AML-193 (cell line): ENCODE measurements at places on chromosomes 1 and 21.
A peak's percentile ranks its signal among the peaks of the same experiment; 100 is the strongest.

GRCh38 chr1:201740086-201740541 lies 88.8 kb upstream of the IPO9 start:
- DNase-seq, result no peak

- no peak for DNase-seq
Observed at GRCh38 chr1:113515498-113515897, 125.2 kb downstream of the MAGI3 start.

GRCh38 chr1:23751050-23751814 lies 8.0 kb downstream of the ELOA start:
- peak; percentile 47 for DNase-seq

DNA sequence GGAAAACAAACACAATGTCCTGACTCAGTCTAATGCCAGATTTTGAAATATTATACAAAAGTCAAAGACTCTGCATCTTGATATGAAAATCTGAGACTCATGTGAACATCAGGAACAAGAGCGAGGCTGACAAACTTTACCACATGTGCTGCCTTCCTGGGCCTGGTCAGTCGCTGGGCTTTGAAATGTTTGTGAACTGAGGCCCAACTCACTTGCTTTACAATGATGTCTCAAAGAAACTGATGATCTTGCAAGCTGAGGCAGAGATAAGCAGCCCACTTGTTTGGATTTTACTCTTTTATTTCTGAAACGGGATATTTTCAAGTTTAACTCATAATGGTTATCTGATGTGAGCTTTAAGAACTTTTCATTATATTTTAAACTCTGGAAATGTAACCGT lies 2.1 kb downstream of the BCAR3 start:
- no peak for DNase-seq

- no peak for DNase-seq
Observed at GRCh38 chr21:17139696-17140095, 373.1 kb upstream of the CXADR start.

DNA sequence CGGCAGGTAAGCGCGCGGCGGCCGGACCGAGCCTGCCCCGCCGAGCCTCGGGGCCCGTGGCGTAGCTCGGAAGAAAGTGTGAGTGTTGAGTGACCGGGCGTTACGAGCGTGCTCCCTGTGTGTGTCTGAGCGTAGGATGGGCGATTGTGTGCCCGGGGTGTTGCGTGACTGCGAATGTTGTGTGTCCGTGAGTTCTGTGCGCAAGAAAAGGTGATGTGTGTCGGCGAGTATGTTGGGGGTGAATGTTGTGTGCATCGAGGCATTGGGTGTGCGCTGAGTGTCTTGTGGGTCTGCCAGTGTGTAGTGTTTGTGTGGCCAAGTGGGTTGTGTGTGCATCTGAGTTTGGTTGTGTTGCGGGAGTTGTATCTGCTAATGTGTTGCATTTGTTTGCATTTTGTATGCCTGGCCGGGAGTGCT lies 398 bp downstream of the PTPRU start:
- no peak for DNase-seq

DNA sequence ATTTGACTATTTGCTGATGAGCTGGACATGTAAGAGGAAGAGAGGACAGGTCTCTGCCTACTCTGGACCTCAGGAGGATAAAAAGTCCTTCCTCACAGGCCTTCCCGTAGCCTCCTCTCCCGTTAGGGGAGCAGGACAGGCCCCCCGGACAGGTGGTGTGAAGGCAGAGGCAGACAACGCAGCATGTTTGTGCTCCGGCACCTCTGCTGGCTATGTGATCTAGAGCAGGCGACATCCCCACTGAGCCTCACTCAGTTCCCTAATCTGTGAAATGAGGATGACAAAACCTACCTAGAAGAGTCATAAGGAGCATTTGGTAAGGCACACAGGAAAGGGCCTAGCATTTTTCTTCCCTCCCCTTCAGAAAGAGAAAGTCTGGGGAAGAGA lies 34.8 kb downstream of the KIAA1614 start:
- no peak for DNase-seq

GRCh38 chr1:94411237-94411636 lies 7.0 kb upstream of the ABCD3 start:
- DNase-seq, result peak; percentile 46

GRCh38 chr1:100862591-100862990 lies 32.1 kb downstream of the EXTL2 start:
- DNase-seq, result no peak

GRCh38 chr1:231702804-231703203 lies 76.2 kb downstream of the DISC1 start:
- DNase-seq, result no peak

- DNase-seq, result peak; percentile 13
Observed at GRCh38 chr1:165114022-165114888, 242.3 kb downstream of the LMX1A start.

- DNase-seq, result no peak
Observed at GRCh38 chr21:44521301-44521927, 18.6 kb downstream of the KRTAP10-1 start.

DNA sequence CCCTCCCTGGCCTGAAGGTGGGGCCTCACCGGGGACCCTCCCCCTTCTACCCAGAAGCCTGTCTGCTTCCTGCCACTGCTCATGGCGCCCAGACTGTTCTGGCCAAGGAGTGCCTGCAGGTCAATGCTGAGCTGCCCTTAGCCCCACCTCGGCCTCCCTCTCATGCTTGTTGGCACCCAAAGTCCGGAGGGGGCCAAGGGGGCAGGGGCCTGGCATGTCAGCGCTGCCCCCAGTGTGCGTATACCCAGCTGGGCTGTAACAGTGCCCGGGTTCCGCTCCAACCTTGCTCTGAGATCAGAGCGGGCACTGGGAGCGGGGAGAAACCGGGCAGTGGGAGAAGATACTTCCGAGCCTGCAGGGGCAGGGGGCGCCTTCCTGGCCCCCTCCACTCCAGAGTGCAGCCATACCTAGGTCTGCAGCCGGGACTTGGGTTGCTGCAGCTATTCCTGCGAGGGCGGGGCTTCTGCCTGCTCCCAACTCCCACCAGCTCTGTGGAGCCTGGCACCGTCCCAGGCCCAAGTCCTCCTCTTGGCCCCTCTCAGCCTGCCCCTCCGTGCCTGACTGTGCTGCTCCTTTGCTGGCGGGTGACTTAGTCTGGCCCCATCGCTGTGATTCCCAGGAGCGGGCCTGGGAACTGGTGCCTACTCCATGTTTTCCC lies 21.4 kb upstream of the TGFB2 start:
- no peak for DNase-seq

- DNase-seq, result no peak
Observed at GRCh38 chr1:167707942-167708341, 13.8 kb upstream of the MPZL1 start.

GRCh38 chr1:17365293-17365692 lies 6.7 kb upstream of the PADI6 start:
- peak; percentile 85 for DNase-seq

DNA sequence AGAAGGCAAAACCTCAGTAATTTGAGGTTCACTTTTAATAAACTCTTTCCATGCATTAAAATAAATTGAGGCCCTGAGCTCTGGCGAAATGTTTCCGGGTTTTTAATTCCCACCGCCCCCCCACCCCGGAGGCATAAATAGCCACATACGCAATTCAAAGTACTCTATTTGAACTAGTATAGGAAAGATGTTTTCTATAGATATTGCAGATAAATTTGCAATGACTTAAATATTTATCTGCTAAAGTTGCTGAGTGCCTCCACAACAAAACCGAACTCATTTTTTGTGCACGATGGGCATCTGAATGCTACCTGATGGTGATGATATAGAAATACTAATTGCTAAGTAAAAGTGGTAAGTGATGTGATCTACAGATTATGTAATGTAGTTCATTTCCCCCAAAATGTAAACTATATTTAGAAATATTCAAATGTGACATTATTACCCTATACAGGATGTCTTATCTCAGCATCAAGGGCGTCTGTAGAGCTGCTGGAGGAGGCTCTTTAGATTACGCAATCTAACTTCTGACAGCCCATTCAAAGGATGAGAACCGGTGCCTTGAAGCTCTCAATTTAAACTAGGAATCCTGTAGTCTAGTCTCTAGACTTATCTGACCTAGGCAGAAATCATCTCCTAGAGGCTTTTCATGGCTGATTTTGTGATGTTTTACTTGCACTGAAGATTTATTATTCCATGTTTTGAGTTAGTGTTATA lies 8.5 kb downstream of the IRF2BP2 start:
- DNase-seq, result peak; percentile 77

GRCh38 chr1:185850366-185850765 lies 116.2 kb downstream of the HMCN1 start:
- DNase-seq, result no peak

DNA sequence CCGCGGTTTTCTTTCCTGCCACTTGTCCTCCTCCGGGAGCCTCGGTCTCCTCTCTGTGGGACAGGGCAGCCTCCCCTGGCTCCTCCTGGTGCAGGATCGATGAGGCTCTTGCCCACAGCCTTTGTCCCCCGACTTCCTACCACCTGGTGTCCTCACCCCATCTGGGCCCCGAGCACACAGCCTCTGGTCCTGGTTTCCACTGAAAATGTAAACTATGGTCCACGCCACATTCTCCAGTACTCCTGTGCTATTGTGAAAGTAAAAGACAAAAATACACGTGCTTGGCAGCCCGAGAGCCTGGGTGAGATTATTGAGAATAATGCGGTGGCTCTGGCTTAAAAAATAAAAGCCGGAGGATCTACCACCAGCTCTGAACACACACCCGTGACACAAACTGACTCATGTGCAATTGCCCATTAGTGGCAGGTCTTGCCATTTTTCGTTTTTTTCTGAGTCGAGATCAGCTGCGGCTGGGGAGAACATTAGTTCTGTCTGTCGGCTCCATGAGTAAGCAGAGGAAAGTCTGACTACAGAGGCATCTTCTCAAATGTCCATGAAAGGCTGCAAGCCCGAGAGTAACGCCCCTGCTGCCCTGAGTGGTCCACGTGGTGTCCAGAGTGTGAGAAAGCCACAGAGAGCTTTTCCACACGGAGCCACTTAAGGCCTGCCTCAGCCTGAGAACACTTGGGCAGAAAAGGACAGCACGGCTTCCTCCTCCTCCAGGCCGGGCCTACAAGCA lies 5.7 kb upstream of the COL6A2 start:
- DNase-seq, result no peak

DNA sequence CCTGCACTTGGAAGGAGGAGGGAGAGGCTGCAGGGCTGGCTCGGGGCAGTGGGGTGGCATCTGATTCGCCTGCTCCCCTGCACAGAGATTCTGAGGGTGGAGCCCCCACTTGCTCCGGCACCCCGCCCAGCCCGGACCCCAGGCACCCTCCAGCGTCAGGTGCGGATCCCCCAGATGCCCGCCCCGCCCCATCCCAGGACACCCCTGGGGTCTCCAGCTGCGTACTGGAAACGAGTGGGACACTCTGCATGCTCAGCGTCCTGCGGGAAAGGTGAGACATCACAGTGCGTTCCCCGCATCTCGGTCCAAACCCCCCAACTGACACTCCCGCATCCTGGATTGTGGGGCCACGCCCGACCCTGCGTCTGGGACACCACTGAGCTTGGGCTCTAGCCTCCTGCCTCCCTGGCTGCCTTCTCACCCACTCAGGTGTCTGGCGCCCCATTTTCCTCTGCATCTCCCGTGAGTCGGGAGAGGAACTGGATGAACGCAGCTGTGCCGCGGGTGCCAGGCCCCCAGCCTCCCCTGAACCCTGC lies 7.9 kb downstream of the ADAMTSL4 start:
- no peak for DNase-seq

- no peak for DNase-seq
Observed at GRCh38 chr1:232568331-232568852, 61.5 kb downstream of the SIPA1L2 start.

- DNase-seq, result no peak
Observed at GRCh38 chr1:160079448-160079847, 1.9 kb upstream of the KCNJ9 start.

DNA sequence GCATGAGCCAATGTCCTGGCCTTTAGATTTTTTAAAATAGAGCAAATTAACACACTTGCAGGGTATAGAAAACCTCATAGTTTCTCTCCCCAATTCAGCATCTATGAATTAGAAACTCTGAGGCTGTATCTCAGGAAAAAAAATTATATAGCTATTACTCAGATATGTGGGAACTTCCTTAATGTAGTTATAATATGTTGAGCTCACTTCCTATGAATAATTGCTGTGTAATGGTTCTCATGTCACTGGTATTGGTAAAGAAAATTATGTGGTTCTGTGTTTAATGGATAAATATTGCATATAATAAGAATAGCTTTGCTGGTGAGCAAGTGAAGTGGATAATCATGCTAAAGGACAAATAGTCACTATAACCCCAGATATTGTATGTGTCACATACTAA lies 2019.8 kb downstream of the NCAM2 start:
- no peak for DNase-seq

GRCh38 chr1:86365896-86366295 lies 30.2 kb downstream of the ODF2L start:
- DNase-seq, result no peak

GRCh38 chr1:36187800-36188593 lies 32.0 kb downstream of the MAP7D1 start:
- peak; percentile 83 for DNase-seq

DNA sequence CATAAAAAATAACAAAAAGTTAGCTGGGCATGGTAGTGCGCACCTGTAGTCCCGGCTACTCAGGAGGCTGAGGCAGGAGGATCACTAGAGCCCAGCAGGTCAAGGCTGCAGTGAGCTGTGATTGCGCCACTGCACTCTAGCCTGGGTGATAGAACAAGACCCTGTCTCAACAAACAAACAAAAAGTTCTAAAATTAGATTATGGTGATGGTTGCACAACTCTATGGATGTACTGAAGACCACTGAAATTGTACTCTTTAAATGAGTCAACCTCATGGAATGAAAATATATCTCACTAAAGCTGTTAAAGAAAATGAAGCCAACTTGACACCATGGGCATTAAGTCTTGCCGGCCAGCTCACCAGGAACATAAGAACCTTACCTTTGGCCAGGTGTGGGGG lies 9.1 kb downstream of the MRAP start:
- no peak for DNase-seq

- DNase-seq, result no peak
Observed at GRCh38 chr1:7810395-7810794, 26.3 kb downstream of the PER3 start.

- no peak for DNase-seq
Observed at GRCh38 chr21:43966946-43967512, 45.1 kb upstream of the TRAPPC10 start.

- DNase-seq, result no peak
Observed at GRCh38 chr1:160807247-160807646, 11.3 kb downstream of the LY9 start.

DNA sequence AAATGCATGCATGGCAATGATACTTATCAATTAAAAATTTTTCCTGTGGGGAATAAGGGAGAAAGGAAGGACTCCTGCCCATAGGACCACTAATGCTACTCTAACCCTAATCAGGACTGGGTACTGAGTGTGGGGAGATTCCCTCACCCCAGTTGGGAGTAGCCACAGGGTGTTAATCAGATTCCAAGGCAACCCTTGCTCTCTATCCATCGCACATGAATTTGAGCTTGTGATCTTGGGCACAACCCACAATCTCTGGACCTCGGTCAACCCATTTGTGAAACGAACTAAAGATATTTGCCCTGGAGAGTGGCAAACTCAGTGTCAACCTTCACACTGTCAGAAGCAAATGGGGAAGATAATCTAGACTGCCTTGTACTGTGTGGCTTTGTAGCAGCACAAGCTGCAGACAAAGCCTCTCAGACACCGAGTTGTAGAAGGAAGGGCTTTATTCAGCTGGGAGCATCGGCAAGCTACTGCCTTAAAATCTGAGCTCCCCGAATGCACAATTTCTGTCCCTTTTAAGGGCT lies 69.5 kb downstream of the SERINC2 start:
- no peak for DNase-seq
